ENCODE measurements at places on chromosomes 16 and 17.
A peak's percentile ranks its signal among the peaks of the same experiment; 100 is the strongest.

- DNase-seq, result no peak
Measured at GRCh38 chr17:64229815-64230728, 33.0 kb downstream of the TEX2 start.

- DNase-seq, result no peak
Measured at GRCh38 chr16:50298591-50299507, 32.5 kb downstream of the ADCY7 start.

GRCh38 chr16:9123871-9124270 is 32.4 kb downstream of the HAPSTR1 start:
- DNase-seq, result no peak

- DNase-seq, result peak; percentile 85
Measured at GRCh38 chr16:27179500-27180072, 23.7 kb upstream of the KDM8 start.

- no peak for DNase-seq
Measured at GRCh38 chr16:3920206-3920605, 39.7 kb upstream of the CREBBP start.

- no peak for DNase-seq
Measured at GRCh38 chr16:54284931-54285413, 1.6 kb downstream of the IRX3 start.

Data from stimulated activated CD4-positive, alpha-beta T cell treated with anti-CD3 and anti-CD28 coated beads, Interleukin-2, amount 100 ng/mL, for 24 hours (primary cell).